ENCODE measurements at places on chromosomes 13 and 19.

DNA sequence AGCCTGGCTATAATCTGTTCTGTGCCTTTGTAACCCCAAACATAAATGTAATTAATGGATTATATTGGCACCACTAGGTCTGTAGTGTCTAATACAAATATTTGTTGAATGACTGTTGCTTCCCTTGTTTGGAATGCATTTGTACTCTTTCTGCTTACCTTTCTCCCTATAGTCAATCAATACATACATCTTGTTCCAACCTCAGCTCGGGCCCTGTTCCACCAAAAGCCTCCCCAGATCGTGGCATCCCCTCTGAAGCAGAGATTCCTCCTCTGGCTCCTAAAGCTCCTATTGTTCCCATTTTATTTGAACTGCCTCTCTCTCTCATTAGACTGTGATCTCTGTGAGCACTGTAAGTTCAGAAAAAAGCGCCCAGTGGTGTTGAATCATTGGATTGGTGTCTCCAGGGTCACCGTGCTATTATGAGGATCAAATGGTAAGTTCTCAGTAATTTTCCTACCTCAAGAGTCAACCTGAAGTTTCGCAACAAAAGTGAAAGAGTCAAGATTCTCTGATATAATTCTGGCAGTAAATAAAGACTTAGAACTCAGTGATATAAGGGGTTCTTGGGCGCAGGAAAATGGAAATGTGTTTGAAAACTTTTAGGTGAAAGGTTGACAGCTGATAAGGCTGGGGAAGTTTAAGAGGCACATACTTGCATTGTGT, 151.5 kb downstream of the KLF5 start:
- no peaks in the 10 kb centered on the region for H3K4me1 ChIP-seq
- no peak overlapping the region for H3K27ac ChIP-seq
- no peaks in the 10 kb centered on the region for H3K36me3 ChIP-seq
- no peak for DNase-seq
- no peak overlapping the region for H3K4me3 ChIP-seq

DNA sequence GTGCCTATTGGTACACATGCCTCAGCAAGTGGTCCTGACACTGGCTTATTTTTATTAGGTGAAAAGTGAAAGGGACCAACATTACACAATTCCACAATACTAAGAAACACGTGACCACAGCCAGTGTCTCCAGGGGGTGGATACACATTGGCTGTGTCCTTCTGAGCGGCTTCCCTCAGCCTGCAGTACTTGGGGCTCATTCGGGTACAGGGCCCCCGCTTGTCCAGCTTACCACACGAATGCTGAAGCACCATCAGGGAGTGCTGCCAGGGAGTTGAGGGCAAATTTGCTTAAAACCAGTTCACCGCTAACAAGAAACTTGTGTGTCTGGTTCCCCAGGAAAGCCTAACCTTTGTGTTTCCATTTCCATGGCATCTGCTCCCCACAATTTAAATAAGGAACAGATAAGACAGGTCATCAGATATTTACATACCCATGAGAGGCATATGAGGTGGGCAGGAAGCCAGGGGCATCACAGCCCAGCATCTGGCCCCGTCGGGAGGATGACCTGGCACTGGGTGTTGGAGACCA, 23.3 kb downstream of the PBX4 start:
- H3K4me3 ChIP-seq = no peak overlapping the region
- no peak for DNase-seq

- no peak overlapping the region for H3K4me3 ChIP-seq
- H3K27me3 ChIP-seq = no peaks in the 10 kb centered on the region
- H3K4me1 ChIP-seq = no peaks in the 10 kb centered on the region
- H3K27ac ChIP-seq = no peak overlapping the region
Measured at GRCh38 chr13:40794414-40795368, 5.3 kb downstream of the SLC25A15 start.

DNA sequence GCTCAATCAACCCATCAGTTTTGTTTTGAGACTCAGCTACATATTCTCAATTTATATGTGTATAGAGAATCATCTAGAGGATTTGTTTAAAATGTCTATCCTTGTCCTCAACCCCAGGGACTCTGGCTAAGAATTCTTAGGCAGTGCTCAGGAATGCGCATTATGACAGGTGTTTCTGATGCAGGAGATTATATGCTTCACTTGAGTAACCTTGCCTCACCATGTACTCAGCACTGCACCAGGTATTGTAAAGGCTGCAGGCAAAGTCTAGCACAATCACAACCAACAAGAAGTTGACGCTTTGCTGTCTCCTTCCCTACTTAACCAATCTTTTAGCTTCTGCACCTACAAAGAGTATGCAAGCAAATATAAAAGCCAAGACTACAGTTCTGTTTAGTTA, 79.6 kb downstream of the LACC1 start:
- no peaks in the 10 kb centered on the region for H3K4me1 ChIP-seq
- H3K27ac ChIP-seq = no peak overlapping the region
- DNase-seq = no peak
- no peaks in the 10 kb centered on the region for H3K27me3 ChIP-seq

- H3K27ac ChIP-seq = no peak within 1 kb of the TSS
- H3K27me3 ChIP-seq = peaks cover 94% of the 10 kb centered on the region
- no peak within 1 kb of the TSS for H3K4me3 ChIP-seq
Measured at GRCh38 chr13:27792393-27793218, at the start of gene GSX1. Gene GSX1 (plus strand): TSS chr13:27792483. CDS start chr13:27792691, 208 bp downstream.

GRCh38 chr19:55173714-55174409, 6.2 kb downstream of the SYT5 start:
- H3K27me3 ChIP-seq = peaks cover 3% of the 10 kb centered on the region
- peak overlapping the region; percentile 62 for H3K4me3 ChIP-seq
- DNase-seq = no peak
- H3K27ac ChIP-seq = no peak overlapping the region
- 0 out of 2 replicates have a peak, but pooled peaks cover 2% of the 10 kb centered on the region for H3K4me1 ChIP-seq

DNA sequence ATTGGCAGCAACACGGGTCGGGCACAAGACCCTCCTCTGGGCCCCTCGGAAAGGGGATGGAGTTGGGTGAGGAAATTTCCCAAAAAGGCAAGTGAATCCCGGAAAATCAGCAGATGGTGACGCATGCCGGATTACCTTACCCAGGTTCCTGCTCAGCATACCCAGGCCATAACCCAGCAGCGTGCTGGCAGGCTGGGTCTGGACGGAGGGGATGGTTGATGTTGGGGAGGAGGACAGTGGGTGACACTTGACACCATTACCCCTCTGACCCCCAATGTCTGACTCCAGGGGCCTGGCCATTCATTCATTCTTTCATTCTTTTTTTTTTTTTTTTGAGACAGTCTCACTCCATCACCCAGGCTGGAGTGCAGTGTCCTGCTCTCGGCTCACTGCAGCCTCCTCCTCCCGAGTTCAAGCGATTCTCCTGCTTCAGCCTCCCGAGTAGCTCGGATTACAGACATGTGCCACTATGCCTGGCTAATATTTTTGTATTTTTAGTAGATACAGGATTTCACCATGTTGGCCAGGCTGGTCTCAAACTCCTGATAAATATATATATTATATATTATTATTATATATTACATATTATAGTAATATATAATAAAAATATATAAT, 799 bp downstream of the PVR start:
- H3K27ac ChIP-seq = no peak overlapping the region
- no peak for DNase-seq
- H3K36me3 ChIP-seq = 0 out of 2 replicates have a peak, but pooled peaks cover 11% of the 10 kb centered on the region
- H3K4me1 ChIP-seq = peaks cover 2% of the 10 kb centered on the region

DNA sequence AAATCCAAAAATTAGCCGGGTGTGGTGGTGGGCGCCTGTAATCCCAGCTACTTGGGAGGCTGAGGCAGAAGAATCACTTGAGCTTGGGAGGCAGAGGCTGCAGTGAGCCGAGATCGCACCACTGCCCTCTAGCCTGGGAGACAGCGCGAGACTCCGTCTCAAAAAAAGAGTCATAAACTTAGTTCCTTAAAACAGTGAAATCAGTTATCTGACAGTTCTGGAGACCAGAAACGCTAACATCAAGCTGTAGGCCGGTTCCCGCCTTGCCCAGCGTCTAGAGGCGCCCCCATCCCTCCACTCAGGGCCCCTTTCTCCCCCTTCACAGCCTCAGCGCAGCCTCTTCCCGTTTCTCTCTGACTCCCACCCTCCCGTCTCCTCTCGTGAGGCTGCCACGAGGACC, 11.9 kb downstream of the ADAT3 start:
- no peaks in the 10 kb centered on the region for H3K27me3 ChIP-seq
- no peak for DNase-seq
- peaks cover 47% of the 10 kb centered on the region for H3K36me3 ChIP-seq
- H3K27ac ChIP-seq = no peak overlapping the region

DNA sequence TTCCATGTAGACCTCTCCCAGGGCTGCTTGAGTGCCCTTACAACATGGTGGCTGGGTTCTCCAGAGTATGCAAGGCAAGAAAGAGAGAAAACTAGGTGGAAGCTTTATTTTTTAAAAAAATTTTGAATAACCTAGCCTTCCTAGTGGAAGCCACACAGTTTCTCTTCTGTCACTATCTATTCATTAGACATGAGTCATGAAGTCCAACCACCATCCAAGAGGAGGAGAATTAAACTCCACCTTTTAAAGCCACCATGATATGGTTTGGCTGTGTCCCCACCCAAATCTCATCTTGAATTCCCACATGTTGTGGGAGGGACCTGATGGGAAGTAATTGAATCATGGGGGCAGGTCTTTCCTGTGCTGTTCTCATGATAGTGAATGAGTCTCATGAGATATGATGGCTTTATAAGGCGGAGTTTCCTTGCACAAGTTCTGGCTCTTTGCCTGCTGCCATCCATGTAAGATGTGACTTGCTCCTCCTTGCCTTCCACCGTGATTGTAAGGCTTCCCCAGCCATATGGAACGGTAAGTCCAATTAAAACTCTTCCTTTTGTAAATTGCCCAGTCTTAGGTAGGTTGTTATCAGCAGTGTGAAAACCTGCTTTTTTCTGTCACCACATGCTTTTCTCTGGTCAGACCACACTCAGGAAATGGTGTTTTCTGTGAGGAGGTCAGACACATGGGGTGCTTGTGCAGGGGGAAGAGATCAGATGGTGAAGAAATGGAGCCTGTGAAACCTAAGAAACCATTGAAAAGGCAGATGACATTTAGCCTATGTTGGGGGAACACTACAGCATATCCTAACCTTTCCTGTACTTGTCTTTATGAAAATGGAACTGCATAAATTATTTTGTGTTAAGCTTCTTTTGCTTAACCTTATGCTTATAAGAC, 57.7 kb downstream of the ANKRD10 start:
- peaks cover 4% of the 10 kb centered on the region for H3K4me1 ChIP-seq
- no peak overlapping the region for H3K4me3 ChIP-seq
- H3K36me3 ChIP-seq = no peaks in the 10 kb centered on the region

- H3K27me3 ChIP-seq = no peaks in the 10 kb centered on the region
- no peak overlapping the region for H3K27ac ChIP-seq
- peaks cover 8% of the 10 kb centered on the region for H3K36me3 ChIP-seq
- H3K4me3 ChIP-seq = no peak overlapping the region
- no peaks in the 10 kb centered on the region for H3K4me1 ChIP-seq
- DNase-seq = no peak
Measured at GRCh38 chr19:1394252-1395193, 6.8 kb downstream of the GAMT start.

DNA sequence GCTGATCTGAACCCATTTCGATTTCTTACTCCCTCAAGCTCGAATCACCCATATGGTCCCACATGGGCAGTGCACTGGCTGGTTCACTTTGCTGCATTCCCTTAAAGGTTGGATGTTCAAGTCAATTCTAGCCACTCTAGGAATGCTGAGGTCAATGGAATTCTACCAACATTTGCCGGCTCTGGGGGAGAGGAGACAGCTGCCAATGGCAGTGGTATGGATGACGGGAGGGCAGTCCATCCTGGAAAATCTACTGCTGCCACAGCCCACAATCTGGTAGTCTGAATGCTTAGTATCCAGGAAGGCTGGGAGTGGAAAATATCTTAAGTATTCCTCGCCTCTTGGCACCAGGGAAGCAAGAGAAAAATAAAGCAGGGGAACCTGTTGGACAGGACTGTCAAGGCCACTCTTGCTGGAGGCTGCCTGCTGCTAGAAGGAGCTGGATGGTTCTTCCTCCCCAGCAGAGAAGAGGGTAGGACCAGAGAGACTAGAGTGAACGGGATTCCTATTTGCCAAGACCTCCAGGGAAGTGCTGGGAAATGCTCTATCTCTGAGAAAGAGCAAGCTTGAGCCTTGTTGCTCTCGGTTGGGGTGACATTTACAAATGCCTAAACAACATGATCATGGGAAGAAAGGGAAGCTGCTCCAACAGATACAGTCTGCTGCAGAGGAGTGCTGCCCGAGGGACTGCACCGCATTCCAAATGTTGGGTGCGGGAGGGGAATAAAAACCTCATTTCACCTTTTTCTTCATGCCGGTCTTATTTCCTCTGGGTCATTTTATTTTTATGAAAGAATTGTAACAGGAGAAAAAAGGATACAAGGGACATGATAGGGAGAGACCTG, 20.7 kb upstream of the HMGB1 start:
- H3K27ac ChIP-seq = no peak overlapping the region
- no peak overlapping the region for H3K4me3 ChIP-seq
- no peak for DNase-seq
- H3K36me3 ChIP-seq = no peaks in the 10 kb centered on the region
- no peaks in the 10 kb centered on the region for H3K27me3 ChIP-seq

GRCh38 chr13:53782488-53782961, 753.9 kb downstream of the OLFM4 start:
- peak; percentile 27 for DNase-seq
- H3K4me1 ChIP-seq = no peaks in the 10 kb centered on the region
- H3K27me3 ChIP-seq = no peaks in the 10 kb centered on the region
- H3K4me3 ChIP-seq = no peak overlapping the region

- H3K27ac ChIP-seq = no peak overlapping the region
- H3K36me3 ChIP-seq = no peaks in the 10 kb centered on the region
- H3K27me3 ChIP-seq = no peaks in the 10 kb centered on the region
- H3K4me3 ChIP-seq = no peak overlapping the region
- no peaks in the 10 kb centered on the region for H3K4me1 ChIP-seq
Measured at GRCh38 chr13:47218611-47219010, 321.8 kb upstream of the HTR2A start.

- no peaks in the 10 kb centered on the region for H3K4me1 ChIP-seq
- H3K27ac ChIP-seq = no peak overlapping the region
Measured at GRCh38 chr19:31938675-31939074, 406.7 kb upstream of the ZNF507 start.

All from iPS DF 6.9 (cell line).